ENCODE measurements at places on chromosomes 4 and X. TPM values are rescaled to one million over a fixed set of nuclear protein-coding genes. Genes with fewer than 3 reads are reported as not detected.
A peak's percentile ranks its signal among the peaks of the same experiment; 100 is the strongest.

- H3K27me3 ChIP-seq = no peaks in the 10 kb centered on the region
- no peak overlapping the region for H3K27ac ChIP-seq
- H3K4me3 ChIP-seq = no peak overlapping the region
- no peaks in the 10 kb centered on the region for H3K36me3 ChIP-seq
These were observed 275.2 kb downstream of the SPRY1 start for GRCh38 chr4:123671636-123672404.

Gene TMSB15C
- 9.2 TPM for total RNA-seq

GRCh38 chr4:74570095-74570494 lies 125.2 kb downstream of the AREG start:
- H3K4me1 ChIP-seq = no peaks in the 10 kb centered on the region
- no peak for DNase-seq
- no peak overlapping the region for H3K27ac ChIP-seq
- H3K27me3 ChIP-seq = no peaks in the 10 kb centered on the region
- H3K36me3 ChIP-seq = no peaks in the 10 kb centered on the region

Gene CENPVL2
- total RNA-seq = 1.4 TPM

GRCh38 chr4:147104768-147105167 lies 159.1 kb upstream of the TTC29 start:
- no peak overlapping the region for H3K4me3 ChIP-seq
- H3K27me3 ChIP-seq = no peaks in the 10 kb centered on the region
- no peak for DNase-seq
- peaks cover 9% of the 10 kb centered on the region for H3K4me1 ChIP-seq
- H3K36me3 ChIP-seq = no peaks in the 10 kb centered on the region

GRCh38 chr4:48033825-48034413 lies 17.3 kb downstream of the NIPAL1 start:
- no peaks in the 10 kb centered on the region for H3K36me3 ChIP-seq
- H3K4me3 ChIP-seq = no peak overlapping the region
- no peaks in the 10 kb centered on the region for H3K27me3 ChIP-seq
- DNase-seq = peak; percentile 25

DNA sequence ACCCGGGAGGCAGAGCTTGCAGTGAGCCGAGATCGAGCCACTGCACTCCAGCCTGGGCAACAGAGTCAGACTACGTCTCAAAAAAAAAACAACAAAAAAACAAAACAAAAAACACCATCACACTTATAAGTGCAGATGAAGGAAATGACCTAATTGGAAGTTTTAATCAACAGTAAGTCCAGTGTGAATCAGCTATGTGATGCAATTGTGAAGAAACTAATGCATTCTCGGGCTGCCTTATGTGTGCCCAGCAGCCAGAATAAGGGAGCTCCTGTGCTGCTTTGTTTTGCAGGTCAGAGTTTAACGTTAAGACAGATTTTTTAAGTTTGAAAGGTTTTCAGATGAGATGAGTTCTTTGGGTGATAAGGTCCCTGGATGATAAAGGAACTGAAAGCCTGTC lies 10.8 kb downstream of the DAPP1 start:
- no peaks in the 10 kb centered on the region for H3K36me3 ChIP-seq
- H3K27me3 ChIP-seq = no peaks in the 10 kb centered on the region
- DNase-seq = no peak
- H3K27ac ChIP-seq = no peak overlapping the region

DNA sequence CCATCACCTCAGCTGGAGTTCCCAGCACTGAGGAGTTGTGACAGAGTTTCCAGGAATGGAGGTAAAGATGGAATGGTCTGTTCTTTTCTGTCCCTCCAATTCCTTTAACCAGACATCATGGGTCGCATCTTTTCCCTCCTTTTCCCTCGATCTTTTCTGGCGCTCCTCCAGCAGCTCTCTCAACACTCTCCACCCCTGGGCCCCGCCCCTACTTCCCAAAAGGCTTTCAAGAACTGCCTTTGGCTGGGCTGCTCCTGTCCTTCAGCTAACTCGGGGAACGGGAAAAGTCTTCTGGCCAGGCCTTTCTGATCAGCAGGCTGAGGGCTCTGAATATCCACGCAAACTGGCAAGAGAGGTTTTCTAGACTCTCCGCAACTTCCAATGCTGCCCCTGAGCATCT lies 34.0 kb downstream of the UTP14A start:
- DNase-seq = no peak
- H3K4me1 ChIP-seq = no peaks in the 10 kb centered on the region

DNA sequence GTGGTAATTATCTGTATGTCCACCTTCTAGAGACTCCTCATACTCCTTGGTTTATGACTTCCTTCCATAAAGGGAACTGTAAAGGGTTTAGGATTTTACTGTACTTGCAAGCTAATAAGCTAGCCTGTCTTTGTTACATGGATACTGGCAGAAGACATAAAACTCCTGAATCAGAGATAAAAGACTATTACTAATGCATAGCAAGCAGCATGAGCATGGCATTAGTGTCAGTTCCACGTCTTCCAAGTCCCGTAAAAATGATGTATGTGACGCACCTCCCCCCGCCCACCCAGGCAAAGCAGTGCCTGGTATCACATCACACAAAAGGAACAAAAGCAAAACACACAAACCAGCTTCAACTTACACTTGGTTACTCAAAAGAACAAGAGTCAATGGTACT lies 71.0 kb downstream of the SLC10A6 start:
- no peak overlapping the region for H3K4me3 ChIP-seq
- no peaks in the 10 kb centered on the region for H3K27me3 ChIP-seq
- peaks cover 21% of the 10 kb centered on the region for H3K36me3 ChIP-seq
- DNase-seq = no peak
- no peaks in the 10 kb centered on the region for H3K4me1 ChIP-seq

- DNase-seq = no peak
- H3K36me3 ChIP-seq = no peaks in the 10 kb centered on the region
- no peaks in the 10 kb centered on the region for H3K27me3 ChIP-seq
These were observed 37.1 kb downstream of the XG start for GRCh38 chrX:2788980-2789379.

GRCh38 chr4:9745782-9746181 lies 35.7 kb upstream of the DRD5 start:
- no peak for DNase-seq
- no peak overlapping the region for H3K4me3 ChIP-seq
- no peaks in the 10 kb centered on the region for H3K27me3 ChIP-seq
- H3K4me1 ChIP-seq = peaks cover 4% of the 10 kb centered on the region

GRCh38 chr4:174096999-174097398 lies 186.5 kb downstream of the FBXO8 start:
- no peak overlapping the region for H3K27ac ChIP-seq
- no peak for DNase-seq
- no peak overlapping the region for H3K4me3 ChIP-seq
- no peaks in the 10 kb centered on the region for H3K27me3 ChIP-seq
- no peaks in the 10 kb centered on the region for H3K4me1 ChIP-seq

DNA sequence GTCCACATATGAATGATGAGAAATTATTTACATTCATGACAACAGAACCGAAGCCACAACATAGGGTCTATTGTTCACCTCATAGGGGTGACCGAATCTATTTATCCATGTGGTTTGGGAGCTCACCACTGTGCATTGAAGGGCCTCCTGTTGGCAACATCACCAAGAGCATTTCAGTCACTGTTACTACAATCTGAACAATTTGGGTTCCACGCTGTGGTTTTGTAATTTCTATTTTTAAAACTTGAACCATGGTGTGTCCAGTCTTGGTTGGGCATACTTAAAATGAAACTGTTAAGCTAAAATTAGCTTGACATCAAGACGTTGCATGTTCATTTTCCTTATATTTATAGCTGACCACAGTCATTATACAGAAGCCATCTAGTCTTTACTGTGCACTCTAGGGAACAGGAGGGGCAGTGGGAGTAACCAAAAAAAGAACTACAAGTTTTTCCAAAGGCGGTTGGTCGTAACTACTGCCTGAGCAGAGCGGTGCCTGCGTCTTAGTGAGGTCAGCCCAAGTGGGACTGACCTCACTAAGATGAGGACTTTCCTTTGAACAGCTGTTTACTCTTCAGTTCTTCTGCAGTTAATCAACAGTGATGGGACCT lies 192.1 kb downstream of the SPRY1 start:
- H3K27me3 ChIP-seq = no peaks in the 10 kb centered on the region
- H3K36me3 ChIP-seq = no peaks in the 10 kb centered on the region
- DNase-seq = no peak
- H3K27ac ChIP-seq = no peak overlapping the region
- H3K4me1 ChIP-seq = peaks cover 6% of the 10 kb centered on the region

Gene SPIN4
- total RNA-seq = 3.9 TPM

- no peak overlapping the region for H3K4me3 ChIP-seq
- no peaks in the 10 kb centered on the region for H3K27me3 ChIP-seq
- no peak overlapping the region for H3K27ac ChIP-seq
- no peaks in the 10 kb centered on the region for H3K4me1 ChIP-seq
These were observed 109.0 kb upstream of the RAPGEF2 start for GRCh38 chr4:158993891-158994290.

DNA sequence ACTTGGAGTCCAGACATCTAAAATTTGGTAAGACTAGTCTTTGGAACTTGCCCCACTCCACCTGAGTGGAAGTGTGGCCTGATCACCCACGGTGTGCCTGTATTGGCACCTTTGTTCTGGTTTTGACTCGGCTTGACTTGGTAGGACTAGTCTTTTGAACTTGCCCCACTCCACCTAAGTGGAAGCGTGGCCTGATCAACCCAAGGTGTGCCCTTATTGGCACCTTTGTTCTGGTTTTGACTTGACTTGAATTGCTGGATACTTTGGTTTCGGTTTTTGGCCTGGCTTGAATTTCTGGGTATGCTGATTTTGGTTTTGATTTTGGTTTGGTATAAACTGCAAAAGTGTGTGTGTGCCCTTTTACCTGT lies 44.7 kb upstream of the UGT2B7 start:
- no peaks in the 10 kb centered on the region for H3K36me3 ChIP-seq
- H3K27me3 ChIP-seq = no peaks in the 10 kb centered on the region
- H3K4me1 ChIP-seq = no peaks in the 10 kb centered on the region
- no peak overlapping the region for H3K27ac ChIP-seq
- H3K4me3 ChIP-seq = no peak overlapping the region

DNA sequence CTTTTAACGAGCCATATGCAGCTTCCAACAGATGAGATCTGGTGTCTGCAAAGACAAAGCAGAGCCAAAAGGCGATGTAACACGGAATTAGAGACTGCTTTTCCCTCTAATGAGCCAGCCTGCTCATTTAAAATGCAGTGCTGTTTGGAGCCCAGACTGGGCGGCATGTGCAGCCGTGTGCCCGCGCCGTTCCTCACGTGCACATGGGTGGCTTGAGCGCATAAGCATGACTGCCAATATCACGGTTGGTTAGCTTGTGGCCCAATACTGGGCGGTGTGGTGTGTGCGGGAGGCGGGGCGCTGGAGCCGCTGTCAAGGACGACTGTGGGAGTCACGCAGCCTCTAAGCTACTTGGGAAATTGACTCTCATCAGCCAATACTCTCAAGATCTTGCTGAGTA lies 87.0 kb upstream of the SCOC start:
- no peak overlapping the region for H3K4me3 ChIP-seq
- H3K27me3 ChIP-seq = no peaks in the 10 kb centered on the region
- H3K4me1 ChIP-seq = no peaks in the 10 kb centered on the region
- no peaks in the 10 kb centered on the region for H3K36me3 ChIP-seq
- no peak overlapping the region for H3K27ac ChIP-seq

DNA sequence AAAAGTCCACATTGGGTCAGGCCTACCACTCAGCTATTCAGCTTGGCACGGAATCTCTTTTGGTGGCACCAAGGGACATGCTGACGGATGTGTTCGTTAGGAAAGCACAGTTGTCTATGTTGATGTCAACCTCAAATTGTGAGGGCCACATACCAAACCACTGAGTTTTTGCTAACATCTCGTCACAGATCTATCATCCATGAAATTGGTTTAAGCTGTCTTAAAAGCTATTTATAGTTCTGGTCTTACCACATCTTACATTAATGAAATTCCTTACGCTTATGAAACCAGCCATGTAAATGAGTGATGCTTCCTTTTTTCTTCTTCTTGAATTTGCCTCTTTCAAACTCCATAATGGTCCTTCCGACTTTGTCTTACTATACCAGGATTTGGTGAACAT lies 101.5 kb downstream of the MGST2 start:
- no peak overlapping the region for H3K4me3 ChIP-seq
- H3K27ac ChIP-seq = no peak overlapping the region
- no peaks in the 10 kb centered on the region for H3K36me3 ChIP-seq

Gene RRH
- total RNA-seq = not detected

GRCh38 chrX:136121788-136122187 lies 25.5 kb upstream of the FHL1 start:
- no peaks in the 10 kb centered on the region for H3K36me3 ChIP-seq
- no peak overlapping the region for H3K4me3 ChIP-seq
- DNase-seq = peak; percentile 2
- no peaks in the 10 kb centered on the region for H3K27me3 ChIP-seq
- no peak overlapping the region for H3K27ac ChIP-seq

DNA sequence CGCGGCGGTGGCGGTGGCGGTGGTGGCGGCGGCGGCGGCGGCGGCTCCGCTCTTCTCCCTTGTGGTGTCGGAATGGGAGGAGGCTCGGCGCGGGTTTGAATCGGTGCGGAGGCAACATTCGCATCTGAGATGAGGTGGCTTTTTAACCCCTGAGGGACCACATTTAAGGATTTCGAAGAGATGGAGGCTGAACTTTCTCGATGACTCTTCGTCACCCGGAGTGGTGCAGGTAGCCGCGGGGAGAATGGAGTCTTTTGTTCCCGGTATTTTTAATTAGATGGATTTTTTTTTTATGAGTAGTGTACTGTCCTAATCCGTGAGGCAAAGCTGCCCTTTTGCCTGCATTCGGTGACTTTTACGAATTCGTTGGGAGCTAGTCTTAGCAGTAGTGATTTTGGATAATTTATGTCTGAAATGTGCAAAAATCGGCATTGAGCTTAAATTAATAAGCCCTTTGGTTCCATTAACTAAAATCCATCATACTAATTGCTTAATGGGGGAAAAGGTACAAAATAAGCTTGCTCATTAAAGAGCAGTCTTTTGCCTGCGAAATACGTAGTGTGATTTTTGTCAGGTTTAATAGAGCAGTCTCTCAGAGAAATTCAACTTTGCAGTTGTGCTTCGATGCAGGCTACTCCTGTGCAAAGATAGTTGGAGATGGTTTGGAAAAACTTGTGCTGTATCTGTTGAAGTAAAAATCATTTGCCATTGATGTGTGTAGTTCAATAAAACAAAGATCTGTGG lies 206.2 kb downstream of the TENM3 start:
- H3K27ac ChIP-seq = peak overlapping the region; percentile 51
- peaks cover 26% of the 10 kb centered on the region for H3K27me3 ChIP-seq
- H3K4me3 ChIP-seq = peak overlapping the region; percentile 91
- no peak for DNase-seq

GRCh38 chr4:76532805-76533204 lies 97.8 kb downstream of the SHROOM3 start:
- no peaks in the 10 kb centered on the region for H3K36me3 ChIP-seq
- H3K27me3 ChIP-seq = no peaks in the 10 kb centered on the region
- H3K4me1 ChIP-seq = no peaks in the 10 kb centered on the region
- H3K27ac ChIP-seq = no peak overlapping the region

GRCh38 chr4:76705472-76705871 lies 192.5 kb downstream of the SOWAHB start:
- H3K36me3 ChIP-seq = peaks cover under 1% of the 10 kb centered on the region
- H3K27ac ChIP-seq = no peak overlapping the region
- no peak overlapping the region for H3K4me3 ChIP-seq
- no peaks in the 10 kb centered on the region for H3K27me3 ChIP-seq

DNA sequence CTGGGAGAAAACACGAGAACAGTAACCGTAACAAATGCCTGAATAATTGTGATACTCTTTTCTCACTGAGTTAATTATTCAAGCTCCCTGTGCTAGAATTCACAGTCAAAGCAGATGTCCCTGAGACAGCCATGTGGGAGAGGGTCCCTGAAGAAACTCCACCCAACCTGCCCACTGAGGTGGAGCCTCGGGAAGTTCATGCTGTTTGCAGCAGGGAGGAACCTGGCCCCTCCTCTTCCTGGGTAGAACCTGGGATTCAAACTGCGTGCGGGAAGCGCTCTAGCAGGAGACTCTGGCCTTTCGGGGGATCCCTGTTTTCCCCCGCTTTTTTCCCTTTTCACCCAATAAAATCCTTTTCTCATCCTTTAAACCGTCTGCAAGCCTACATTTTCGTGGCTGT lies 20.2 kb upstream of the RHOH start:
- H3K27me3 ChIP-seq = no peaks in the 10 kb centered on the region
- H3K4me3 ChIP-seq = no peak overlapping the region
- no peaks in the 10 kb centered on the region for H3K4me1 ChIP-seq
- peak; percentile 21 for DNase-seq

Measured in cardiac muscle cell (in vitro differentiated cells and primary cell).